ENCODE measurements at places on chromosomes 6 and 20.

DNA sequence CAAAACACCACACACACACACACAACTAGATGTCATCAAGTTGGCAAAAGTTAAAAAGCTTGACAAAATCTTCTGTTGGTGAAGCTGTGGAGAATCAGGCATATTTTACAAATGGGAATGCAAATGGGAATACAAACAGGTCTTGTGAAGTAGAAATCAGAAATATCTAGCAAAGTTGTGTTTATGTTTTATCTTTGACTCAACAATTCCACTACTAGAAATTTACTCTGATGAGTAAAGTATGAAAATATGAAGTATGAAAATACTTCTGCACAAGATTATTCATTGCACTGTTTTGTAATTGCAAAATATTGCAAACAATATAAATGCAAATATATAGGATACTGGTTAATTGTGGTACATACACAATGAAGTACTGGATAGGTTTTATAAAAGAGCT lies 1166.0 kb upstream of the GJE1 start:
- DNase-seq, result no peak

- DNase-seq, result no peak
These were observed 111.1 kb downstream of the TBC1D32 start for GRCh38 chr6:121223212-121223611.

DNA sequence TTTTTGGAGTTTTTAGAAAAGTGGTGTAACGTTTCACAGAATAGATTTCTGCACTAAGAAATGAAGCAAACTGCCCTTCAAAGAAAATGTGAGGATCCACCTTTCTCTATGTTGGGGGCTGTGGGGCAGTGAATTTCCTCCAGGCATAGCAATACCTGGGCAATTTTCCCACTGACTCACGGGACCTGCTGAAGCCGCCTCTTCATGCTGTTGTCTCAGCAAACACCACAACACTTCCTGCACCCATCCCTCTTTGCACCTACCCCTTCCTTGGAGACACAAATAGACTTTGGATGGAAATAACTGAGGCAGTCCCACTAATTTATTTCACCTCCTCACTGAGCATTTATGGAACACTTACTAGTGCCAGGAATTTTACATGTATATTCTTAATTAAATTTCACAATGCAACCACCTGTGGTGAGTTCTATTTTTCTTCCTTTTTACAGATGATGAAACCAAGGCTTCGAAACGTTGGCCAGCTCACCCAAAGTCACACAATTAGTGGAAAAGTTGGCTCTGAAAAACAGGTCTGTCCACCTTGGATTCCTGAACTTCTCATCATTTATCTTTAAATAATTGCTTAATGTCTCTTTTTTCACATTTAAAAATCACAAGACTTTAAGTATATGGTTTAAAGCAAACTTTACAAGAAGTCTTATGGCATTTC lies 17.2 kb upstream of the ADGRF1 start:
- no peak for DNase-seq

GRCh38 chr20:1362484-1362883 lies 30.4 kb downstream of the FKBP1A start:
- DNase-seq, result no peak

DNA sequence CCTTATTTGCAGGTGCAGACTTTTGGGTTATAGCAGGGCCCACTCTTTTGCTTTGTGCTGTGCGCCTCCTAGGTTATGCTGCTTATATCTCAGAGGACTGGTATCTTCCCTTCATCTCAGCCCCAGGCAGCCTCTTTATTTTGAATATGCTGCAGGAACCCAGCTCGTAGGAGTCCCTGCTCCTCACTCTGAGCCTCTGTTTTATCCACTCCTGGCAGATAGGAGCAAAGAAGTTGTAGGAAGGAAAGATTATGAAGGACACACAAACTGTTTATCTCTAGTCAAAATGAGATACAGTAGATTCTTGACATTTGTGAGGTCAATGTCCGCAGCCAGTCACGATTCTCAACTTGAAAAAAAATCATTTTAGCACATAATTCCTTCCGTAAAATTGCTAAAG lies 15.6 kb downstream of the L3MBTL3 start:
- no peak for DNase-seq

DNA sequence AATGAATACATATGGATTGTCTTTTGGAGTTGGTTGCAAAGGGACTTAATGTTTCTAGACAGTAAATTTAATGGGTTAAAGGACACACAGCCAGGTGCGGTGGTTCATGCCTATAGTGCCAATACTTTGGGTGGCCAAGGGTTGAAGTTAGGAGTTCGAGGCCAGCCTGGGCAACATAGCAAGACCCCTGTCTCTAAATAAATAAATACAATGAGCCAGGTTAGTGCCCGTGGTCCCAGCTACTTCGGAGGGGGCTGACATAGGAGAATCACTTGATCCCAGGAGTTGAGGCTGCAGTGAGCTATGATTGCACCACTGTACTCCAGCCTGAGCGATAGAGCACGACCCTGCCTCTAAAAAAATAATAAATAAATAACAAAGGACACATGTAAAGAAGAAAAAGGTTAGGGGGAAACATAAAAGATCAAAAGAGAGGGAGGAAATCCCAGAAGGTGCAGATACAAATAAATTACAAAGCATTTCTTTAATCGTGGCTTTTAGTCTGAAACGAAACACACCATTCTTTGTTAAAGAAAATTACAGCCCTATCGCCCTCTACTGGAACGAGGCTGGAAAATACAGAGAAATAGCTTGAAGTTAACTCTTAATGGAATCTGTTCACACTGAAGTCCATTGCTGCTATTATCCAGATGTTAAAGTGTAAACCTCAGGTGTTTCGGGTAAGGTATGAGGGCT lies 42.6 kb upstream of the SCML4 start:
- DNase-seq, result no peak

- DNase-seq, result no peak
These were observed 99.4 kb upstream of the GRIK2 start for GRCh38 chr6:101294051-101294638.

DNA sequence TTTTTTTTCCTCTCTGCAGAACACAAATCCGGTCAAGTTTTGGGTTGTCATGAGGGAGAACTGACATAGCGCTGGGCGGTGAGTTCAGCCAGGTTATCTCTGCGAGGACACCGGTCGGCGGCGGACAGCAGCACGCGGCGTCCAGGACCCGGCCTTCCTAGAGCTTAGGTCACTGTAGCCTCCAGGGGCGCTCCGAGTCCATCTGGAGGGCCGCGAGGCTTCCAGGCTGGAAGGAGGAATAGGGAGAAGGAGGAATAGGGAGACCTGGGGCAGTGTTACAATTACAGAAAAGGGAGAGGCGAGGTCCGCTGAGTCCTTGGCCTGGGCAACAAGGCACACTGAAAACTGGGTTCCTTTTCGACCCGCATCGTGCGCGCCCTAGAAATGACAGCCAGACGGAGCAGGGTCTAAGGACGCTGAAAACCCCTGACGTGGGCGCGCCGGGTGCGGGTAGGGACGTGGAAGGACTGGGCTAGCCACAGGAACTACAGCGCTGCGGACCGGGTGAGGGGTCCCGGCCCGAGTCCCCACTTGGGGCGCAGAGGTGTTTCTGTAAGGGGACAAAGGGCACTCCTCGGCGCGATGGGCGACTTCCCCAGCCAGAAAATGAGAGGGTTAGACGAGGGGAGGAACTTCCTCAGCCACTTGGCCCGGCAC lies 536 bp upstream of the FNDC1 start:
- DNase-seq, result no peak

DNA sequence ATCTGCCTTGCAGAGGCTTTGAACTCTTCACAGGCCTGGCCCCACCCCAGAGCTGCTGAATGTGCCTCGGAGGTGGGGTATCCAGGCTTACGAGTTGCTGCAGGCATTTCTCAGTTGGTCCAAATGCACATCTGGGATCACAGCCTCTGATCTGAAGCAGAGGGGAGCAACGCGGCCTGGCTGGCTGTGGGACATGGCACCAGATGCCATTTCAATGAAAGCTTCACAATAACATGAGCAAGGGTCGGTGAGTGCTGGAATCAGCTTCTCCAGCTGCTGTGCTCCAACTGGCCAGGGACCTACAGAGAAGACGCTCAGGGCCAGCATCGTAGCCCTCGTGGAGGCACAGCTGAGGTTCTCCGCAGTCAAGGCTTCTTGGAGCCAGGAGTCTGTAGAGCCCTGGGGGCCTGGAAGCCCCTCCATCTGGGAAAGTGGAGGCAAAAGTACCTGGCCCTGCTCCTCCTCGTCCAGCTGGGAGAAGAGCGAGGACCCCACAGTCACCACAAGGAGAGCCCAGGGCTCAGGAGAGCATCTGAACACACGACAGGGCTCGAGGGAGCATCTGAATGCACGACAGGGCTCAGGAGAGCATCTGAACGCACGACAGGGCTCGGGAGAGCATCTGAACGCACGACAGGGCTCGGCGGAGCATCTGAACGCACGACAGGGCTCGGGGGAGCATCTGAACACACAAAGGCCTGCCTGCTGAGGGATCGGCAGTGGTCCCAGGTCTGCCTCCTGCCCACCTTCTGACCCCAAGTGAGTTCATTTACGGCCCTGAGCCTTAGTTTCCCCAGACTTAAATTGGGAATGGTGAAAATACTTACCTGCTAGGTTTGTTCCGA lies 165.2 kb downstream of the DLL1 start:
- no peak for DNase-seq

- no peak for DNase-seq
These were observed 109.5 kb upstream of the HSF2 start for GRCh38 chr6:122289762-122290539.

DNA sequence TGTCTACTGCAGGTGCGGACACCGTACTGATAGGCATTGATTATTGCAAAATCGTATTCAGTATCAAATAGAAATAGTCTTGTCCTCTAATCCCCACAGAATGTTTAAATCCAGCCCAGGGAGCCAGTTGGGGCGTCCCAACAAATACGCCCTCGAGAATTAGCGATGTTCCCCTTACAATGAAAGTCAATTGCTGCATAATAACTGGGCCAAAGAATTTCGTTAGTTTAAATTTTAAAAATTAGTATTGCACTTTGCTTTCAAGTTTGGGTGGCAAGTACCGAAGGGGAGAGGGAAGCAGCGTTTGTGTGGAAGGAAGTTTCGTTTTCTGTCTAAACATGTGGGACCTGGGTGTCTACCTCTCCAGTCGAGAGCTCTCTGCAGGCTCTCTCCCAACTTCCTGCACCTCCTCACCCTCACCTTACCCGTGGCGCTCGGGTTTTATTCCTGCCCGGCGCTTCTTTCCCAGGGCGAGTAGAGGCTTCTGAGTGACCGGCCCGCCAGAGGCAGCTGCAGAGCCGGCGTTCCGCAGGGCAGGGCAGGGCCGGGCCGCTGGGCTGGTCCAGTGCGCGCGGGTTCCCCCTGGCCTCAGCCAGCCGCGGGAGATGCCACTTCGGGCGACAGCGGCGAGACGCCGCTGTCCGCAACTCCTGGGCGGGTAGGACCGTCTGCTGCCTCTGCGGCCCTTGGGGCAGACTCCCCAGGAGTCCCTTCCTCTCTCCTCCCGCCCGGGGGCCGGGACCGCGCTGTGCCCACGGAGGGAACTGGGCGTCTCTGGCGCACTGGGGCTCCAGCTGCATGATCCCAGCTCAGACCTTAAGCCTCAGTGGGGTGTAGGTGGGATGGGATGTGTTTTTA lies 862 bp upstream of the TFAP2C start:
- peak; percentile 28 for DNase-seq

DNA sequence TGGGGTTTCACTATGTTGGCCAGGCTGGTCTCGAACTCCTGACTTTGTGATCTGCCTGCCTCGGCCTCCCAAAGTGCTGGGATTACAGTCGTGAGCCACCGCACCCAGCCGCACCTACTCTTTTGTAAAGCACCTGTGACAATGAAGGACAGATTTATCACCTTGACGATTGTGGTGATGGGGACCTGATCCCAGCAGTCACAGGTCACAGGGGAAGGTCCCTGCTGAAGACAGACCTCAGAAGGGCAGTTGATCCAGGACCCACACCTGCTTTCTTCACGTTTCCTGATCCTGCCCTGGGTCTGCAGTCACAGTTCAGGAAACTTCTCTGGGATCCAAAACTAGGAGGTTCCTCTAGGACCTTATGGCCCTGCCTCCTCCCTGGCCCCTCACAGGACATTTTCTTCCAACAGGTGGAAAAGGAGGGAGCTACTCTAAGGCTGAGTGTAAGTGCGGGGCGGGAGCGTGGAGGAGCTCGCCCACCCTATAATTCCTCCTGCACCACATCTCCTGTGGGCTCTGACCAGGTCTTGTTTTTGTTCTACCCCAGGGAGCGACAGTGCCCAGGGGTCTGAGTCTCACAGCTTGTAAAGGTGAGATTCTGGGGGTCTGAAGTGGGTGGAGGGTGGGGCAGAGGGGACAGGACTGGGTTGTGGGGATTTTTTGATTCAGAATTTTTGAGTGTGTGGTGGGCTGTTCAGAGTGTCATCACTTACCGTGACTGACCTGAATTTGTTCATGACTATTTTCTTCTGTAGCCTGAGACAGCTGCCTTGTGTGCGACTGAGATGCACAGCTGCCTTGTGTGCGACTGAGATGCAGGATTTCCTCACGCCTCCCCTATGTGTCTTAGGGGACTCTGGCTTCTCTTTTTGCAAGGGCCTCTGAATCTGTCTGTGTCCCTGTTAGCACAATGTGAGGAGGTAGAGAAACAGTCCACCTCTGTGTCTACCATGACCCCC lies 3.0 kb downstream of the HLA-E start:
- no peak for DNase-seq

GRCh38 chr20:49913399-49914047 lies 1.8 kb downstream of the SPATA2 start:
- DNase-seq, result no peak

- no peak for DNase-seq
These were observed 49.2 kb downstream of the GNAS start for GRCh38 chr20:58901488-58902402.

DNA sequence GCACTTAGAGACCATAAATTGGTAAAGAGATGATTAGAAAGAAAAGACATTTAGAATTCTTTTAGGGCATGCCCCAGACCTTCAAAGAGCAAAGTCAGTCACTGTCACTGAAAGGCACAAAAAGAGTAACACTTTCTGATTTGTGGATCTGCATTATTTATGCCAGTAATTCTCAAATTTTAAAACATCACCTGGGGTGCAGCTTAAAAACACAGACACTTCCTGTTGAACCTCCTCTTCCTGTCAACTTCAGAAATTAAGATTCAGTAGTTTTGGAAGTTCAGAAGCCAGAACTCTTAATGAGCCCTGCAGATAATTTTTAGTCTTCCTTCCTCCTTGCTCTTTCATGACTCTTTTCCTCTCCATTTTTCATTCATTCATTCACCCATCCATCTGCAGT lies 137.5 kb downstream of the NRN1 start:
- no peak for DNase-seq

DNA sequence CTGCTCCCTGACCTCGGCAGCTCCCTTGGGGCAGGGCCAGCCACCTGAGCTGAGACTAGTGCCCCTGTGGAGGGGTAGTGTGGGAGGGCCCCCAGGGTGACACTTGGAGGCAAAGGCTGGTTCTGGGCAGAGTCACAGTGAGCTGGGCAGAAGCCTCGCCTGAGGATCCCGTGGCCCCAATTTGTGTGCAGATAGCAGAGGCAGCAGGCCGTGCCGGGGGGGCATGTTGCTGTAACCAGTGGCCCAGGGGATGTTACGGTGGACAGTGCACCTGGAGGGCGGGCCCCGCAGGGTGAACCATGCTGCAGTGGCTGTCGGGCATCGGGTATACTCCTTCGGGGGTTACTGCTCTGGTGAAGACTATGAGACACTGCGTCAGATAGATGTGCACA lies 2.9 kb downstream of the KLHDC3 start:
- no peak for DNase-seq
